Midbrain (tissue), 1 donor: ENCODE measurements at places on chromosomes 3 and 15.
A peak's percentile ranks its signal among the peaks of the same experiment; 100 is the strongest.

- DNase-seq: no peak
Observed at GRCh38 chr15:87200149-87200548, 1056.4 kb downstream of the NTRK3 start.

GRCh38 chr3:116640109-116640508 is 69.5 kb upstream of the TUSC7 start:
- DNase-seq: no peak

GRCh38 chr15:39644136-39644535 is 63.3 kb downstream of the THBS1 start:
- no peak for DNase-seq

GRCh38 chr3:115524549-115524948 is 98.8 kb upstream of the GAP43 start:
- DNase-seq: no peak

DNA sequence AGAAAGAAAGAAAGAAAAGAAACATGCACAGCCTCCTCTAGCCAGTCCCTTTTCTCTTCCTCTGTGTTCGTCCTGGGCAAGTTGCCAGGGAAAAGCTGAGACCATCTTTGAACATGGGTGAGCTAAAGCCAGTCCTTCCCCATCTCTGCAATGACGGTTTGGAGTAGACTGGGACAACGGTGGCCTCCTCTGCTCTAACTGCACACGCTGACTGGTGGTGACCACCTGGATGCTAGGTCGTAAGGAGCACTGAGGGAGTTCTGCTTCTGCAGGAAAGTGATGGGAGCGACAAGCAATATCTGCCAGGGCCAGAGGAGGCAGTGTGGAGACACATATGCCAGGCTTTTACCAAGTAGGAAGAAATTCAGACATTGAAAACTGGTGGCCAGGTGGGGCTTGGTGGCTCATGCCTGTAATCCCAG is 111.7 kb downstream of the NUP210 start:
- peak; percentile 46 for DNase-seq

GRCh38 chr3:72441284-72441994 is 406.8 kb downstream of the SHQ1 start:
- no peak for DNase-seq

- DNase-seq: no peak
Observed at GRCh38 chr3:150149651-150150051, 179.0 kb upstream of the PFN2 start.

GRCh38 chr3:150762662-150763121 is 277 bp downstream of the SIAH2 start:
- DNase-seq: no peak
